ENCODE measurements at places on chromosomes 11 and 22.

DNA sequence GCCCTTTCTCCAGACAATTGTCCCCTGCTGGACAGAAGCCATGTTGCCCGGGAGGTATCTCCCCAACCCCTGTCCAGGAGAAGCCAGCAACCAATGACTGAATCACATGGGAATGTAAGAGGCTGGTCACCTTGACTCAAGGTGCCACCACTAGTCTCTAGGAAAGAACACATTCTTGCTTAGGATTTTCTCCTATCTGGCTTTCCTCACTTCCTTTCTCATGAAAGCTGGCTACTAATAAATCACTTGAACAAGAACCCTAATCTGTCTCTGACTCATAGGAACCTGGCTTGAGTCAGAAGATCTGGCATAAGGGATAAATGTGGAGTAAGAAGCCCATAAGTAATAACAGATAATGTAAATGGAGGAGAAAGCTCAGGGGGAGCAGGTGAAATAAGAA, 101.4 kb upstream of the C11orf87 start:
- no peak for DNase-seq

DNA sequence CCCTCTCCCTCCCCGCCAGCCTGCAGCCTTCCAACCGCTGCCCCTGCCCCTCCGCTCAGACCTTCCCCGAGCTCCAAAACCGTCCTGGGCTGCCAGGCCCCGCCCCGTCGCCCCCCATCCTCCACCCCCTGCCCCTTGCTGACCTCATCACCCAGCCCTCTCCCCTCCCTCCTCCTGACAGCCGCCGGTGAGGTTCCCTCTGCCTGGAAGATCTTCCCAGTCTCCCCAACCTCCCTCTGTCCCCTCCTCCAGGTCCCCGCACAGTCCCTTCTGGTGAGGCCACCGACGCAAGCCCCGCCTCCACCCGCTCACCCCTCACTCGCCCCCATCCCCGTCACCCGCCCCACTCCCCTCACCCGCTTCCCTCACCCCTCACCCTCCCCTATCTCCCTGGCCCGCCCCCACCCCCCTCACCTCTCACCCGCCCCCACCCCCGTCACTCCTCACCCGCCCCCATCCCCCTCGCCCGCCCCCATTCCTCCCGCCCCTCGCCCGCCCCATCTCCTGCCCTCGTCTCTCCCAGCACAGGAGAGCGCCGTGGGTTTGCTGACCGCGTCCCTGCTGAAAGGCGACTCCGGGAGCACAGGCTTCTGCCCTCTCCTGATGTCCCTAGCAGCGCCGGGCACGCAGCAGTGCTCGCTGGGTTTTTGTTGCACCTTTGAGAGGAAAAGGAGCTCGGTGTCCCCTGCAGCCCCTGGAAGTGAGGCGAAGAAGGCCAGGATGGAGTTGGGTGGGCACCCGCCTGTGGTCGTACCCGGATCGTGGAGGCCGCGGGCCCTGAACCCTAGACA, 16.4 kb upstream of the UPK3A start:
- DNase-seq: no peak

DNA sequence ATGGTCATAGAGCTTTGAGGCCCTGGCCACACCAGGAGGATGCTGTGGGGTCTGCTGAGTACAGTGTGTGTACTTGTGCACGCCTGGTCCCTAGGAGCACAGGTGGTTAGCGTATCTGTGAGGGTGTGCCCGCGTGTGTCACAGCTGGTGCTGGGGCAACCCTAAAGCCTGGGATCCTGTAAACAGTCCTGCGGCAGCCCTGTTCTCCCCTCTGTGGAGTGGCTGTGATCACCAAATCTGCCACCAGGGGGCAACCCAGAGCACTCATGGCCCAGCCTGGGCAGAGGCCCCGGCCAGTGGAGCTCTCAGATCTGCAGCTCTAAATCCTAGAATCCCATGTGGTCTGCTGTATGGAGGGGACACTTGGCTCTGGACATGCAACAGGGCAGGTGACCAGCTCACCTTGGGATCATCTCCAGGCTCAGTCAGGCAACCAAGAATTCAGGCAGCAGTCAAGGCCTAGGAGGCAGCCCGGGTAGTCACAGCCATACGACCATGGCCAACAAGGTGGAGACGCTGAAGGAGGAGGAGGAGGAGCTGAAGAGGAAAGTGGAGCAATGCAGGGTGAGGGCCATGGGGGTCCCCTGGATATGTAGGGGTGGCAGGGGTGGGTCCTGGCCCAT, 3.9 kb downstream of the SH3BP1 start:
- DNase-seq: peak; percentile 87

DNA sequence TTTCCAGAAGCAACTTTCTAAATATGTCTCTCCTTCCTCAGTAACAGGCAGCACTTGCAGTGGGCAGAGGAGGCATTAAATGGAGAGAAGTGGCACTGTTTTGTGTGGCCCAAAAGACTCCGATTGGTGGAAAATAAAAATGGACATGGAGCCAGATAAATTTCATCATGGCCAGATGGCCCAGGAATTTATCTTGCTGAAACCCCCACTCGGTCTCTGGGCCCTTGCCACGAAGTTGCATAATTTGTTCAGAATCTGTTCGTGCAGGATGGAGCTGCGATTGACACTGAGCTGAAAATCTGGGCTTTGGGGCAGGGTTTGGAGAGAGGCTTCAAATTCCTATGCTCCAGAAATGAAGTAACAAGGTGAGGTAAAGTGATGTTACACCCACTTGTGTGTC, 65.5 kb downstream of the C11orf91 start:
- DNase-seq: no peak

DNA sequence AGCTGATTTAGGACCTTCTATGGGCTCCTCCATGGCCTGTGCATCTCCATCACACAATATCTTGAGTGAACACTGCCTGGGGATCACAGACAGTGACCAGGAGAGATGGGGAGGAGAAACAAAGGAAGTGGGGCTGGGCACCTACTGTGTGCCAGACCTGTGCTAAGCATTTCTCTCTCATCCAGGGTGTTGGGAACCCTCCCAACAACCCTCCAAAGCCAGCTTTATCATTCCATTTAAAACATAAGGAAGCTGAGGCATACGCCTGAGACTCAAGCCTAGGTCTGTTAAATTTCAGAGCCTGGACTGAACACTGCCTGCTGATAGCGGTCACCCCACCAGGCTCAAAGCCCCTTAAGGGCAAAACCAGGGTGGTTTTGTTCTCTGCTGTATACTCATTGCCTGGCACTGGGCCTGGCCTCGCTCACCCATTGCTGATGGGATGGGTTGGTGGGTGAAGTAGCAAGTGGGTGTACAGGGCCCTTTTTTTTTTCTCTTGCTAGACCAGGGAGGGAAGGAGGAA, 130.1 kb downstream of the MN1 start:
- DNase-seq: no peak
